ENCODE measurements at places on chromosomes 2 and 18.
A peak's percentile ranks its signal among the peaks of the same experiment; 100 is the strongest.

DNA sequence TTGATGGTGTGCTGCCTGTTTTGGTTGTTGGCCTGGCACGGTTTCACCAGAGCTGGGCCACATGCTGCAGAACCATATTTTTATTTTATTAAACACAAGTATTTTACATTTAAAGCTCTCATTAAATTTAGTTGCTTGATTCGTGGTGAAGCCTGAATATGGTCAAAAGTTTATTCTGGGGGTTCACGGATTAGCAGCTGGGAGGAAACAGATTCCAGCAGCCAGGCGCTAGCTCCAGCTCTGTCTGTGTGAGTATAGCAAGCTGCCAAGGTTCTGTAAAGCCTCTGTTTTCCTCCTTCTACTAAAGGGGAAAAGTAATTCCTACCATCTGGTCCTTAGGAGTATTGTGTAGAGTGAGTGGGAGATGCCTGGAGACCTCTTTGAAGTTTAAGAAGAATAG, 22.5 kb downstream of the GATA6 start:
- no peak for DNase-seq

GRCh38 chr2:171515672-171516298, 6.5 kb upstream of the CYBRD1 start:
- no peak for DNase-seq

DNA sequence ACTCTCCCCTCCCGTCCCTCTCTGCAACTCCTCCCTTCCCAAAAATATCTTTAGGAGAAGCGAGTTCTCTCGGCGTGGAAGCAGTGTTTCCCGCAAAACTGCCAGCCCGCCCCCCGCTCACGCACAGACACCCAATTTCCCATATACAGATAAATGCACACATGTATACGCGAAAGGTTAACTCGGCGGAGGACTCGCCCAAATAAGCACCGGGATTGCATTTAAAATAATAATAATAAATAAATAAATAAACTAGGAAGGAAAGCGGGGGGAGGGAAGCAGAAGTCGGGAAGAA, 70.0 kb upstream of the PSMD14 start:
- DNase-seq = no peak

- no peak for DNase-seq
These were observed 669.4 kb downstream of the IRS1 start for GRCh38 chr2:226130192-226130591.

DNA sequence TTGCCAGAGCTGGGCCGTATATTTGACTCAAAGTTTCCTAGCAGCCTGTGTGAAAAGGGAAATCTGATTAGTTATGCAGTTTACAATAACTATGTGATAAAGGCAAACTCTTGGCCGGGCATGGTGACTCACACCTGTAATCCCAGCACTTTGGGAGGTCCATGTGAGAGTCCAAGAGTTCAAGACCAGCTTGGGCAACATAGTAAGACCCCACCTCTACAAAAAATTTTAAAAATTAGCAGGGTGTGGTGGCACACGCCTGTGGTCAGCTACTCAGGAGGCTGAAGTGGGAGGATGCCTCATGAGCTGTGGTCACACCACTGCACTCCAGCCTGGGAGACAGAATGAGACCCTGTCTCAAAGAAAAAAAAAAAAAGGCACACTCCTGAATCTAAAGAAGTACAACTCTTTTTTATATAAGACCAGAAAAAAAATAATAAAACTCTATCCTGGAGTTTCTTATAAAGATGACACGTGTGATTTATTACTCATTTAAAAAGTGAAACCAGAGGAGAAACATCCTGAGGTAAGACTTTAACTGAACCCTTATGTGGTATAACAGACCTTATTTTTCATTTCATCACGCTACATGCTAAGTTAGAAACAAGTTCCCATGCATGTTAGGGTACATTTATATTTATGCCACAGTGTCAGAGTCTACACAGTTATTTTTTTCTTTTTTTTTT, 32.6 kb upstream of the KCMF1 start:
- DNase-seq = no peak

- no peak for DNase-seq
These were observed 199.4 kb downstream of the ZNF385B start for GRCh38 chr2:179661986-179662385.

DNA sequence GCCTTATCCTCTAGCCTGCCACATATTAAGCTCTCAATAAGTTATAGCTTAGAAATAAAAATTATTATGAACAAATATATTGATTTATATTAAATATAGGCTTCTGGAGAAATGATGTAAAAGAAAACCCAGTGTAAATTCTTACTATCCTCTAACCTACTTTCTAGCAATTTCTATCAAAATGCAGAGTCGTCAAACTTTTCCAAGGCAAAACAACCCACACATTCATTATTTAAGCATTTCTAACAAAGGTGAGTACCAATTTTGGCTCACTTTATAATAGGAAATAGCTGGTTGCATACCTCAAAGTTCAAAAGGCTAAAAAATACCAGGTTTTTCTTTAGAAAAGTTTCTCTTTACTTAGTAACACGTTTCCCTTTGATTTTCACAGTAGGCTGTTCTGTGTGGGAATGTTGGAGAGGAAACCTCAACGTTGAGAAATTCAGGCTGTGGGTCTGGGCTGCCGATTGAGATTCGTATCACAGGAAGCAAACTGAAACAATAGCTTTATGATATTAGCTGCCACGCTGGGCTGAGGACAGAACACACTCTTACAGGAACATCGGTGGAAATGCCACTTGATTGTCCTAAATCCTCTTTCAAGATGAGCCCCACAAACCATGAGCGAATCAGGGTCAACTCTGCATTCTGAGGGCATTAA, 53.0 kb downstream of the EPAS1 start:
- DNase-seq = peak; percentile 52

GRCh38 chr2:95038635-95039298, 13.3 kb downstream of the MAL start:
- no peak for DNase-seq
